ENCODE measurements at places on chromosomes 7 and 10.

- no peak for DNase-seq
Measured at GRCh38 chr10:130231251-130231741, 95.1 kb downstream of the GLRX3 start.

- no peak for DNase-seq
Measured at GRCh38 chr10:44759122-44759521, 152.0 kb upstream of the TMEM72 start.

DNA sequence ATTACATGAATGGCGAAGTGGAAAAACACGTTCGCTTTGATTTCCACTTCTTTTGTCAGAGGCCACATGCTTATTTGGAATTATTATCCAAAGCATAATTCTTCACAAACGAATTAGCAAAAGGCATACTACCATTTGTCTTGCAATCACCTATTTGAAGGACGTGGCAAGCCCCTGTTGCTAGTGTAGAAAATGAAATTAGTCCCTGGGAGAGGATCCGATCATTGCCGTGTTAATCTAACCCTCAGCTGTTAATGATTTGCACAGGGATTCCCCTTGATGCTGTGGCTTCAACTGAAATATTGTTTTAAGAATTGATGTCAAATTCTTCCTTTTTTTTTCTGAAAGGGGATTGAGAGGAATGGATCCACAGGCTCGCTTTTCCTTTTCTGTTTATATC lies 4.6 kb downstream of the AGMO start:
- no peak for DNase-seq

- DNase-seq = no peak
Measured at GRCh38 chr7:136925556-136925955, 57.1 kb downstream of the CHRM2 start.

DNA sequence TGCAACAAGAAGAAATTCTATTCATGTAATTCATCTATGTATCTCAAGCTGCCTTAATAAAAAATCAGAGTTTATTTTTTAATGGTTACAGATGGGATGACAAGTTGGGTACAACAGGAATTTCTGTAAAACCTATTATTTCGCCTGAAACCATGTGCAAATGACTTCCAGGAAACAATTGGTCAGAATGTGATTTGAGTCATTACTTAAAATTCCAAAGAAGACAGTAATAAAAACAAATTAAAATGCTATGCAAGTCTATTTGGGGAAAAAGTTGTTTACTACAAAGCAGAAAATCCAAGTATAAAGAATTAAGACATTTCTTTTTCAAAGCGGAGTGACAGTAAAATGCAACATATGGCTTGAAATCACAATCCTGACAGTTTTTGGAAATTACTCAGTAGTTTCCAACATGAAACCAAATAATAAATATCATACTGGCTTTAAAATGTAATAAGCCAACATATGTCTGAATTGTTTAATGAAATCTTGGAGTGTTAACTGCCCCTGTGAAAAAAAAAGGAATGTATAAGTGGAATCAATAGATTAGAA lies 41.5 kb upstream of the SEMA3C start:
- peak; percentile 61 for DNase-seq

DNA sequence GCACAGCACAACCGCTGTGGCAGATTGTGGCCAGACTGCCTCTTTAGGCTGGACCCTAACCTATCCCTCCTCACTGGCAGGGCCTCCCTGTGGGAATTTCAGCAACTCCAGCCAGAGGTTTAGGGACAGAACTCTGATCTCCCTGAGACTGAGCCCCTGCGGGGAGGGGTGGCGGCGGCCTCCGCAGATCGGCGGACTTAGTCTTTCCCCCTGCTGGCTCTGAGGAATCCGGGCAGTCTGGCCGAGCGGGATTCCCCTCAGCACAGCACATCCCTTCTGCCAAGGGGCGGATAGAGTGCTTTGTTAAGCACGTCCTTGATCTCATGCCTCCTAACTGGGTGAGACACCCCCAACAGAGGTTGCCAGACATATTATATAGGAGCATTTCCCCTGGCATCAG lies 224.2 kb upstream of the NPY start:
- no peak for DNase-seq

DNA sequence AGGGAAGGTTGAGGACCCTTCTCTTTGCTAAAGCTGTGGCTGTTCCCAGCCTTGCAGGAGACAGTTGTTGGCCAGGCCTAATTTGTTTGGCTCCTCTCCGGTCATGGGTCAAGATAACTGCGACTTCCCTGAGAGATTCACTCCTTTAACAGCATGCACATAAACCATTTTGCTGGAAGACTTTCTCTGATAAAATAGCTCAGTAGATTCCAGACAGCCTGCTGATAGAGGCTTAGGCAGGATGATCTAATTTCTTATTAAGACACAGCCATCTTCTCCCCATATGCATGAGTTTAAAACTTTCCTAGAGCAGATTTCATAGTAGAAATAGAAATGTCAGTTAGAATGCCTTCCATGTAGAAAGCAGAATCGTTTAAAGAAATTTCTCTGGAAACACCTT lies 181.9 kb downstream of the WNT2 start:
- no peak for DNase-seq

DNA sequence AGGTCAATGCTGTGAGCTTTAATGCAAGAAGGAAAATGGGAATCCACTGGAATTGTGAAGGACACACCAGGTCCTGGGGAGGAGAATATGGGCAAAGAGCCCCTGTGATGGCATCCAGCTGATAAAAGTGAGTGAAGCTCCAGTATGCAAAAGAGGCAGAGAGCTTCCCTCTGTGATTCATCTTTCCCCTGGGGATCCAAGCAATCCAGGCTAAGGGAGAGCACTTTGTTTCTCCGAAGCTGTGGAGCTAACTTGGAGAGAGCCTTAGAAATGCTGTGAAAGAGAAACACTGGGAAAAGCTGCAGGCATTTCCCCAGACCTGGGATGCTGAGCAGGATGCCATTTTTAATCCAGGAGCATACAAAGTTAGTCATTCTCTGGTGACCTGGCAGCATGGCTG lies 489.5 kb downstream of the SH2D4B start:
- DNase-seq = no peak

DNA sequence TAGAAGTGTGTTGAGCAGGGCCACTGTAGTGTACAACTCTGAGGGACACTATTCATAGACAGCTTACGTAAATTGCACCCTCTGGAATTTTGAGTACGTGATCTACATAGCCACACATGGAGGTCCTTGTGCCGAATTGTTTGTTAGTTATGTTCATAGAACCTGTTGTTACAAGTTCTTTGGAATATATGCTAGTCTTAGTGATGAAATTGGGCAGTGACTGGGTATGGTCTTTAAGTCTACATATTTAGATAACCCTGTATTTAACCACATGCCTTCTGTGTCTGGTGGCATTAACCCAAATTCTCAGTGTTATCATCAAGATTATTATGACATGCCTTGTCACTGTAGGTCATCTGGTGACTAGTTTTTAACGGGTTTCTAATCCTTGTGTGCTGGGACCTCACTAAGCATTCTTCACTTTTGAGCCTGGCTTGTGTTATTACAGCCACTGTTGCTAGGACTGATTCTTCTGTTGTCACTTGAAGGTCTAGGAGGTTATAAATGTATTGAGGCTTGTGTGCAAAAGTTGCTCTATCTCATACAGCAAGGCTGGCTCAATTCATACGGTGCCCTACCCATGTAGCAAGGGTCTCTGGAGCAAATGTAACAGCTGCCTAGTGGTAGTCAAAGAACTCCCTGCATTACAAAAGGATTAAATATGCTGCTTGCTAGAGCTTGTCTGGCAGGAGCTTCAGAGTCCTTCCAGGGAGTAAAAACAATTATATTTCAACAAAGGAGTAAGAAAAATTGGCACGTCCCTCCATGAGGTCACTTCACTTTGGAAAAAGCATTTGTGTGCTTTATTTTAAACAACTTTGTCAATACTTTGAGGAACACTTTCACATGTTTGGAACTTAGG lies 65.4 kb downstream of the CDK14 start:
- DNase-seq = no peak

- DNase-seq = no peak
Measured at GRCh38 chr10:773562-774161, 84.2 kb upstream of the DIP2C start.

DNA sequence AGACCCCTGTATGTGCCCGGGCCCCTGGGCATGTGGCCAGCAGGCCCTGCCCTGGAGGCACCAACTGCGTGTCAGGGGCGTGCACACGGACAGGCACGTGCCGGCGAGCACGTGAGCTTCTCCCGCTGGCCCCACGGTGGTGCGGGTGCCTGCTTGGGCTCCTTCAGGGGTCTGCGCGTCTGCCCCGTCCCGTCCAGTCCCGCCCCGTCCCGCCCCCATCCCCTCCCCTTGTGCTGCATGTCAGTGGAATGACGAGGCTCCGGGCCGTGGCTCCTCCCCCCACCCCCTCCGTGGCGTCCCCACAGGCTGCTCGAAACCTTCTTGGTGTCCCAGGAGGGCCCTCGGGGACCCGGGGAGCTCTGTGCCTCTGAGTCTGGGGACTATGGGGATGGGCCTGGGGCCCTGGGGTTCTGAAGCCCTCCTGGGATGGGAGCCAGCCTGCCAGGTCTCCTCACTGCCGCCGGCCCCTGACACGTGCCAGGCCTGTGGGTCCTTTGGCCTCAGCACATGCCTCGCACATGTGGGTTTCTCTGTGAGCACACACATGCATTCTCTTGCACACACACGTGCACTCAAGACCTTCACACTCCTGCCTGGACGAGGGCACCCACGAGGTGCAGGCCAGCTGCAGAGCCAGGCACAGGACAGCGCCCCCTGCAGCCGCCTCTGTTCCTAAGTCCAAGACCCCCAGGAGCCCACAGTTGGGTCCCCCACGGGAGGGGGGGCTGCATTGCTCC lies 27.5 kb upstream of the AMZ1 start:
- no peak for DNase-seq

GRCh38 chr7:95190515-95190914 lies 133.8 kb downstream of the PON1 start:
- peak; percentile 7 for DNase-seq

- no peak for DNase-seq
Measured at GRCh38 chr10:47160261-47160908, 139.6 kb upstream of the GDF10 start.

Measured in HCEC 1CT (cell line).